ENCODE measurements at places on chromosomes 5 and 9. TPM values are rescaled to one million over a fixed set of nuclear protein-coding genes. Genes with fewer than 3 reads are reported as not detected.

The GPR150 gene
- not detected for total RNA-seq

DNA sequence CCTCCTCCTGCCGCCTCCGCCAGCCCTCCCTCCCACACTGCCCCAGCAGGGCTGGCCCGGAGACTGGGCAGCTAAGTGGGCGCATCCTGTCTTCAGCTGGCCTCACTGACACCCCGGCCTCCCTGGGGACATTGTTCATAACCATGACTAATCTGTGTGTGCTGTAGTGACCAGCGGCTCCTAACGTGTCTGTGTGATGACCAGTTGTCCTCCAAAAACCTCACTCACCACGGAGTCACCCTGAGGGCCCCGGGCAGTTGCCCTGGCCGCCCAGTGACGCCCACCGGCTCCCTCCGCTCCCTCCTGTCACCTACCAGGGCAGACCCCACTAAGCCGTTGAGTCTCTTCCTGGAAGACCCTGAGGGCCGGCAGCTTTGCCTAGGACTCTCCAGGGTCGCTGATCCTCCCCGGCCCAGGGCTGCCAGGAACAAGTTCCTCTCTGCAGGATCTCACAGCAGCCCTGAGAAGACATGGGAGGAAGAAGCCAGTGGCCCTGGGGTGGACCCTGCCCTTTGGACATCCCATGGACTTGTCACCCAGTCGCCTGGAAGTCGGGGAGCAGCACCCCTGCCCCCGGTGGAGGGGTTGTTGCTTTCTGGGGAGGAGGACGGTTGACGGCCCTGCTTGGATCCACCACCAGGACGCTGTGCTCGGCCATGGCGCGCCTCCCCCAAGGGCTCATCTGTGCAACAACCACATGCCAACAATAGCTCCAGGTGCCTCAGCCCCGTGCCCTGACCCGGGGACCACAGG is 110.2 kb upstream of the LMX1B start:
- DNase-seq, result peak; percentile 55

DNA sequence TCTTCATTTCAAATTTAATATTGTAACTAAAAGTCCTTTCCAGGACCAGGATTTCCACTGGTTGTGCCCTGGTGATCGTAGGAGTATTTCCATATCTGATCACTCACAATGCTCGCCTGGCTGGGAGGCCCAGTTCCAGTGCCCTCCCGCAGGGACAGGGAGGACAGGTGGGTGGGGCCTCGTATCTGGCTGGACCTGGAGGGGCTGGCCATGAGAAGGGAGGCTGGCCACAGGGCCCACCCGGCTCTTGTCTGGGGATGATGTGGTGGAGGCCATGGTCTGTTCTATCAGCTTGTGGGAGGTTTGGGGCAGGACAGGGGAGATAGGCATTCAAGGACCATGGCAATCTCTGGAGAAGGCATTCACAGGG is 286.4 kb downstream of the GADD45G start:
- no peak for DNase-seq

- DNase-seq, result no peak
Observed at GRCh38 chr5:58731641-58732040, 148.8 kb downstream of the RAB3C start.

DNA sequence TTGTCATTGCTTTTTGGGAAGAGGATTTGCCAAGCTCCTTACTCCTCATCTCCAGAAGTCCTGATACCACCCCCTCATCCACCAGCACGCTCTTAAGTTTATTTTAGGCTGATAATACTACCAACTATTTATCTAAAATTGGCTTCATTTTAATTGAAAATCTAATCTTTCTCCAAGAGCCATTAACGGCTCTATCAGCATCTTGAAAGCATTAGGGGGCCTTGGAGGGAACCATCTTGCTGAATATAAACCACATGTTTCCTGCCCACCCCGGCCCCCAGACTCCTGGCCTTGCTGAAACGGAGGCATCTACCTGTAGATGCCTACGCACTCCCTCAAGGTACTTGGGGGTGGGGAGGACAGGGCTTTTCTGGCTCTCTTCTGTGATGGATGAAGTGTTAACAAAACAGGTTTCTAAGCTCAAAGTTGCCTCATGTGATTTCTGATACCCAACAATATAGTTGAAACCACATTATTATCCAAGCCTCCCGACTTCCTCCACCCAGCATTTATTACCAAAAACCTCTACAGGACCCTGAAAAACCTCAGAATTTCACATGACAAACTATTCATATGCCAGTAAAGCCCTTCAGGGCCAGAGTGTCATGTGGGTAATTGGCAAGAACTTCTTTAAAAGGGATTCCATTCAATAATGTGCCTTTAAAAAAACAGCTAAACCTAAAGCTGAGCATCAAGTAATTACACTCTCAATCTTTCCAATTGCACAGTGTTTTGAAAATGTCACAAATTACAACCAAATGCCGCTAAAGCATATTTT is 96.7 kb downstream of the SAXO1 start:
- DNase-seq, result no peak

DNA sequence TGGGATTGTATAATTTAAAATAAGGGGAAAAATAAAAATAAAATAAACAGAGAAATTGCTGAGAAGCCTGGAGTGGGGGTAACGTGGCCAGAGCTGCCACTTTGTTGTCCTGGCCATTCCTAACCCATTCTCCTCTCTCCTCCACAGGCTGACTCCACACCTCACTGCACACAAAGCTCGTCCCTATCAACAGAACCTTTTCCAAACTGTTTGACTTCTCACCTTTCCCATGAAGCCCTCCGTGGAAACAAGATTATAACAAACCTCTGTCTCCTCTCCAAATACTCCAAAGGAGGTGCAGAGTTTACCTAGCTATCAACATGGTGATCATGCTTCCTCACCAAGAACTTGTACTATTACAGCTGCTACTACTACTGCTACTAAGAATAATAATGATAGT is 151.1 kb downstream of the GLIS3 start:
- no peak for DNase-seq

GRCh38 chr5:20331826-20332225 is 343.8 kb upstream of the CDH18 start:
- no peak for DNase-seq

The PCDHGA6 gene
- 8.8 TPM for total RNA-seq

The CER1 gene
- 0.29 TPM for total RNA-seq

DNA sequence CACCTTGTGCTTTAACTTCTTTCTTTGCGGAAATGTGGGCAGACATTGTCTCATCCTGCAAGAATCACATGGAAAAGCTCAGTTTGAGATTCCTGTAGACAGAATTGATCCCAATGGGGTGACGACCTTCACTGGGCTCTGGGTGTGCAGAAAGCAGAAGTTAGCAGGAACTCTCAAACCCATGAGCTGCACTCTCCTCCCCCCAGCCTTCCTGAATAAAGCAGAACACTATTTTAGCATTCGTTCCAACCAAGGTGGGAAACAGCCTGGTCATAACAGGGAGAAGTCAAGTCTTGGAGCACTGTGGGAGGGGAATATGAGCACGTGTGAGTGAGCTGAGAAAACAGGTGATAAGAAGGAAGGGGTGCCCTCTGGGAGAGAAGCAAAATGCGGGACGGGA is 87.4 kb upstream of the FER start:
- no peak for DNase-seq

The PTPRD gene
- 49.2 TPM for total RNA-seq

All from aorta (tissue), 5 donors.